ENCODE measurements at places on chromosomes 3 and 15.

- peak; percentile 36 for DNase-seq
Observed at GRCh38 chr3:179148616-179149405, 654 bp downstream of the PIK3CA start.

GRCh38 chr15:81333363-81333762 lies 9.4 kb upstream of the STARD5 start:
- no peak for DNase-seq

DNA sequence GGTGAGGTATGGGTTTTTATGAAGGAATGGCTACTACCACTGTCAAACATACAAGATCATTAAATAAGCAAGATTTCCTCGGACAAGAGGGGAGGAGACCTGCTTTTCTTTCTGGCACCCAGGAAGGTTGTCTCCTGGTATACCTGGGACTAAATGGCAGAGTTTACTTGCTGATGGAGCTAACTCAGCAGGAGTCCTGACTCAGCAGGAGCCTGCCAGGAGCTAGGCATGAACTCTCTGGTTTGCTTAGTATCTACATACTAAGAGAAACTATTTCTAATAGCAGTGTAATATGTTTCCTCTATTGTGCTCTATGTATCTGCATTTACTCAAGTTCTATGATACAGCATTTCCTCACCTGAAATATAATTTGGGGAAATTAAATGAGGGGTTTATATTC lies 404.2 kb downstream of the RSL24D1 start:
- DNase-seq, result no peak

DNA sequence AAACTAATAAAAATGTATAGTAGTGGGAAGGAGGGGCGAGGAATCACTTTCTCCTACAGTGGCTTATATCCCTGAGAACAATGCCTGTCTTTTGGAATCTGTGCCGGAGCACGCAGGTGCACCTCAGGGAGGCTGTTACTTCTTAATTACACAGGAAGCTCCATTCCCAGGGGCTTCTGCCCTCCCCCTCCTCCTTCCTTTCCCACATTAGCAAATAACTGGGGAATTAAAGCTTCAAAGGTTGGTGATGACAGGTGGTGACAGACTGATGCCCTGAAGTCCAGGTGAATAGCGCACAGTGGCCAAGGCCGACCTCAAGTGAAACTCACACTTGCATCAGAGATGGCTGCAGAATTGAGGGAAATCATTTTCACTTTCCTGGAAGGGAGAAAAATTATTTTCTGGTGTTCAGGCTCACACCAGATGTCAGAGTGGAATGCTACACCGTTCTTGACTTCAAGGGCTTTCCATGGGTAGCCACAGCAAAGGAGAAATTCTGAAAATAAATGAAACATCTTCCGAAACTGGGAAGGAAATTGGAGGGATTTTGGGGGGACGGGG lies 3.7 kb downstream of the GRAMD2A start:
- DNase-seq, result no peak

DNA sequence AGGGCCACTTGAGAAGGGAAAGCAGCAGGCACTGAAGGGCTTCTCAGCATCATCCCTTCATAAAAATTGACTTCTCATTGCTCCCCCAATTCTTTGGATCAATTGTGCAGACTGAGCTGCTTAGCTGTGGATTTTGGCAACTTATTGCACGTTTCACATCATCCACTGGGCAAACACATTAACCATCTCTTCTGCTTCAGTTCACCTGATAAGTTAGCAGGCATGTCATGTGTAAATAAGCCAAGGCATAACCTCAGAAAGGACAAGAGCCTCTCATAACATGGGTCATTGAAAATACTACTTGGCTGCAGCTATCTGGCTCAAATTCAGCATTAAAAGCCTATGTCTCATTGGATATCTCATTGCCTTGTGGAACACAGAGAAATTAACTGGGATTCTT lies 366.5 kb downstream of the LRRC3B start:
- DNase-seq, result no peak

DNA sequence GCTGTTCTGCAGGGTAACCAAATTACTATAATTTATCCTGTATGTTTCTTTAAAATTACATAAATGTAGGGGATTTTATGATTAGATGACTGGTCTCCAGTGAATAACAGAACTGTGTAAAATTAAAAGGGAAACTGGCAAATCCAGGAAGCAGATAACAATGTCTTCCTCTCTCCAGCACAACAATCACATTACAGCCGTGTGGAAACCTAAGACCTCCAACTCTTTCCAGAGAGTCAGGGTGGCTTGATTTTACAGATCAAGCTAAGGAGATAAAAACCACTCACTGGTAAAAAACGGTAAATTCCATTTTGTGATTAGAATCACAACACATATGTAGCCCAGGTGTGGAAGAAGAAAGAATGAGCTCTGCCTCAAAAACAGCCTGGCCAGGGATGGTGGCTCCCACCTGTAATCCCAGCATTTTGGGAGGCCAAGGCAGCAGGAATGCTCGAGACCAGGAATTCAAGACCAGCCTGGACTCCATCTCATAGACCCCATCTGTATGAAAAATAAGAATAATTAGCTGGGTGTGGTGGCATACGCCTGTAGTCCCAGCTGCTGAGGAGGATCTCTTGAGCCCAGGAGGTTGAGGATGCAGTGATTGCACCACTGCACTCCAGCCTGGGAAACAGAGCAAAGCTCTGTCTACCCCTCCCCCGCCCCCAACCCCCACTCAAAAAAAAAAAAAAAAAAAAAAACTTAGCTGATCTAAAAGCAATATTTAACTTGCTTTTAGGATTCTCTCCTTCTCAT lies 29.0 kb downstream of the IL17RD start:
- DNase-seq, result no peak

DNA sequence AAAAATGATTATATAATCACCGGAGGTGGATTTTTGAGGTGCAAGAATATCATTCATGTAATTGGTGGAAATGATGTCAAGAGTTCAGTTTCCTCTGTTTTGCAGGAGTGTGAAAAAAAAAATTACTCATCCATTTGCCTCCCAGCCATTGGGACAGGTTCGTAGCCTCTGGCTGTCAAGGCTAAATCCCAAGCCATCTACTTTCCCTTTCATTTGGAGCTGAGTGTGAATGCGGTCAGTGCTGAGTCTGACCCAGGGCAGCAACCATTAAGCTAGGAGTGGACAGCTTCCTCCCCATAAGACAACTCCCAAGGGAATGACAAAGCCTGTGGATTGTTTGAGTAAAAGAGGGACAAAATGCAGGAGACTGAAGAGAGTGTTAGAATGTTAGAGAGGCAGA lies 33.6 kb downstream of the PARP14 start:
- no peak for DNase-seq

DNA sequence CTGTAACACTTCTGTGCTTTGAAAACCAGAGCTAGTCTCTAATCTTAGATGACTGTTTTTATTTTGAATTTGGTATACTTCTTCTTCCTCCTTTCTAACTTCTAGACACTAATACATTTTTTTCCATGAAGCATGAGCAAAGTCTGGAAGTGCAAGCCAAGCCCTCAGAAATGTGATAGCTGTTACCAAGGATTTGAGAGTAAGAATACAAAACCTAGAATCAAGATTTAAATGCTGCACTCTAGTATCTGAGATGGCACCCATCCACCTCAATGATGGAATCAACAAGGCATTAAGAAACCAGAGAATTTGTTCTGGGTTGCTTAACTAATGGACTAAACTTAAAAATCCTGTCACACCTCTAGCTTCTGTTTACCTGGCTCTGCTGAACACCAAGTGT lies 9.2 kb downstream of the FEZF2 start:
- DNase-seq, result no peak

- no peak for DNase-seq
Observed at GRCh38 chr3:101303836-101304235, 16.5 kb downstream of the IMPG2 start.

GRCh38 chr15:50066202-50066601 lies 52.8 kb downstream of the ATP8B4 start:
- no peak for DNase-seq

DNA sequence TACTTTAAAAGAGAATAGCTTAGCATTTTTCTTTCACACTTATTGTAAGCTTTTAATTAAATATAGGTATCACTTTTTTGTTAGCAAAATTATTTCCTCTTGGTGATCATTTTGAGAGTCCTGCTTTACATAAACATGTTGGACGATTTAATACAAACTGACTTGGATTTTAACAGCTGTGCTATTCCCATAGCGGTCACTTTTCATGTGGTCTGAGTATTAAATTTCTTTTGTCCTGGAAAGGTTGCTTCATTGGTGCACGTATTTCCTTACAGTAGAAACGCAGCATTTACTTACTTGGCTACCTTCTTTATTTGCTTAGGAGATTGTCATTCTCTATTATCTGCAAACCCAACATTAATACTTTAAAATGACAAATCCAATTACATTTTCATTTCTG lies 109.4 kb downstream of the ATG7 start:
- no peak for DNase-seq

- DNase-seq, result no peak
Observed at GRCh38 chr15:80752204-80752603, 27.0 kb upstream of the CEMIP start.

DNA sequence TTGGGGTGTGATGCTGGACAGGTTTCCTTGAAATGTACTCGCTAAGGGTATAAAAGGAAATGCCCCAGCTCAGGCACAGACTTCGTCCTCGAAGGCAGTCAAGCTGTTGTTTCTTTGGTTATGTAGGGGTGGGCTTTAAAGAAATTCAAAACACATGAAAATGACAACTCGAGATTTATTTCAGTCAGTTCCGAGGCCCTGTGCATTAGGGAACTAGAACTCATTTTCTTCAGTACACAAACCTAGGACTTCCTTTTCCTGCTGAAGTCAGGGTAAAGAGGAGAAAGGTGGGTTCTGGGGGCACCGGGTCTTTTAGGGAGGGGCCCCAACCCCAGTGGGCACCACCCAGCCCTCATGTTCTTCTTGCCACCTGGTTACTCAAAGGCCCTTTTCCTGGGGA lies 7.7 kb downstream of the CCR9 start:
- no peak for DNase-seq

- no peak for DNase-seq
Observed at GRCh38 chr3:33115024-33115768, 1.4 kb downstream of the CRTAP start.

GRCh38 chr3:13567684-13568514 lies 19.0 kb downstream of the FBLN2 start:
- no peak for DNase-seq

- no peak for DNase-seq
Observed at GRCh38 chr3:126679831-126680666, 24.0 kb upstream of the CHCHD6 start.

DNA sequence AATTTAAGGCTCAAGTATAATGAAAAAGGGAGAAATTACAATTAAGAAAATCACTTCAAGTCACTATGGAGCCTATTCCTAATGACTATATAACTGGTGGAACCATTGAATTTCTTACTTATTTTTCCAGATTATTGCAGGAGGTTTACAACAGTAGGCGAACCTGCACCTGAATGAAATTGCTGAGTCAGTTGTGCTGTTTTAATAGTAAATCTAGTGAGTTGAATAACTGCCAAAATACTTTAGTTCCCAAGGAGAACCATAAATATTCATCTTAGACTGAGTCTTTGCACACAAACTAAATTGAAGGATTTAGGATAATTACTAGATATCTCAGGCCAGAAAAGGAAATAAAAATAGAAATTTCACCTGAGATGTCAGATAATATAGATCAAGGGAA lies 1052.8 kb downstream of the NAALADL2 start:
- DNase-seq, result no peak

DNA sequence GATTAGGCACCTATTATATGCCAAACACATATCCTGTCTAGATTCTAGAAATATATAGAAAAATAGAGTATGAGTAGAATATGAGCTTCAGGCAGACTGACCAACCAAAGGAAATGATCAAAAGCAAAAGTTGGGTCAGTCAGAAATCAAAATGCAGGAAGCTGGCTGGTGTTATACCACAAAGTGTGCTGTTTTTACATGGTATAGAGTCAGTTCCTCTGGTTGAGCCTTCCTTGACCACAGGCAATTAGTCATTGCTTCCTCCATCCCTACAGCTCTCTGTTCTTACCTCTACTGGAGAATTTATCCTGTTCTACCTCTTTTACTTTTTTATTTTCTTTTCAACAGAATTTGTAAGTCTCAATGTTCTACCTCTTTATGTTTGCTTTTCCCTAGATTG lies 149.8 kb downstream of the TMCO5A start:
- DNase-seq, result no peak

- DNase-seq, result peak; percentile 34
Observed at GRCh38 chr15:63544258-63545026, 40.0 kb downstream of the USP3 start.

- no peak for DNase-seq
Observed at GRCh38 chr3:140399871-140400270, 278.0 kb upstream of the TRIM42 start.

DNA sequence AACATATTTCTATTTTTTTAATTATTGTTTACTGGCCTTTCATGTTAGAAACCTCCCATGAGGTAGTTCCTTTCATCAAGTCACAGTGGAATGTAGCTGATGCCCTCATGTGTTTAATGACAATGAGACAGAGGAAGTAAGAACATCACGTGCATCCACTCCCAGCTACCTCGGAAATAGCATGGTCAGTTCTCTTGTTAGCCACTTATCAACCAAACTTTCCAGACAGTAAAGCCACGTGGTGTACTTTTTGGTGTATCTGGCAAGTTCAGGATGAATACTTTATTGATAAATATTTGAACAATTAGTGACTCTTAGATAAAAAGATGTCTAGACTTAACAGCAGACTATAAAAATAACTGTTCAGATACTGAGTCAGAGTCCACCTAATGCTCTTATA lies 781.7 kb downstream of the MECOM start:
- no peak for DNase-seq

GRCh38 chr3:46676601-46677410 lies 16.7 kb downstream of the ALS2CL start:
- DNase-seq, result no peak

GRCh38 chr15:57133127-57133968 lies 214.9 kb downstream of the TCF12 start:
- no peak for DNase-seq

DNA sequence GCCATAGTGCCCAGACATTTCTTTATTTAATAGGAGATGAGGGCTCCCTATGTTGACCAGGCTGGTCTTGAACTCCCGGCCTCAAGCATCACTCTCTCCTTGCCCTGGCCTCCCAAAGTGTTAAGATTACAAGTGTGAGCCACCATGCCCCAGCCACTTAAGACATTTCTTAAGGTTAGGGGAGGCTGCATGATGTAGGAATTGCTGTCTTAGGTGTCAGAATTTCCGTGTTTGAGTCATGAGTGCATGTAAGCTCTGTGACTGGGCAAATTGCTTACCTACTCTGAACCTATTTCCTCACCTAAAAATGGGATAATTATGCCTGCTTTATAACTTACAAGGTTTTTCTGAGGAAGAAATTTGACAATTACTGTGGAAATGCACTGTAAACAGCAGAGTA lies 34.2 kb upstream of the SIAH2 start:
- no peak for DNase-seq

- DNase-seq, result no peak
Observed at GRCh38 chr3:34777386-34777785, 861.9 kb upstream of the ARPP21 start.

- no peak for DNase-seq
Observed at GRCh38 chr3:187265461-187265955, 26.0 kb downstream of the MASP1 start.

DNA sequence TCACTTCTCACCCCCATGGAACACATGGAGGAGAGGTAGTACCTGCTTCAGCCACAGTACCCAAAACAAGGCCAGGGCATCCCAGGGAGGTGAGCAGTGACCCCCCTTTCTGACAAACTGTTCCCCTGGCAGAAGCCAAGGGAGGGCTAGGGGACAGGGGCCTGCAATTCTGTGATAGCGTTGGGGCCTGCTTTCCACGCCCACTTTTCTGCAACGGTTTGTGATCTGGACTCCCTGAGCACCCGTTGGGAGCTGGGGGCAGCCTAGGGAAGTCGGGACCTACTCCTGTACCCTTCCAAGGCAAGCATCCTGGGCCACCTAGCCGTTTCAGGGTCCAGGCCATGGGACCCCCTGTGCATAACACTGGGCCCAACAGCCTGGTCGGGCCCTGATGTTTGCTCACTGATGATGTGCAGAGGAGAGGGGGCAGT lies 996 bp upstream of the DNAJA4 start:
- DNase-seq, result peak; percentile 44
